Mammary microvascular endothelial cell (primary cell): ENCODE measurements at places on chromosomes 7 and 10. TPM values are rescaled to one million over a fixed set of nuclear protein-coding genes. Genes with fewer than 3 reads are reported as not detected.

The NEURL1 gene
- 0.10 and 0.87 TPM in 2 replicates for total RNA-seq

The WNT8B gene
- total RNA-seq, result not detected in 2 replicates

The PTPN12 gene
- total RNA-seq, result 31.8 and 37.0 TPM in 2 replicates

The TCAF2 gene
- 16.5 and 19.4 TPM in 2 replicates for total RNA-seq

The PNLIP gene
- not detected in 2 replicates for total RNA-seq

The PRR15 gene
- total RNA-seq, result 0.30 TPM in 1 of 2 replicates, not detected in the other

The SFTPA2 gene
- not detected in 2 replicates for total RNA-seq

The AP4M1 gene
- 16.1 and 18.5 TPM in 2 replicates for total RNA-seq

The CFTR gene
- 1.7 TPM in 1 of 2 replicates, not detected in the other for total RNA-seq

The POLR3A gene
- 16.8 and 17.5 TPM in 2 replicates for total RNA-seq

The PRSS37 gene
- not detected in 2 replicates for total RNA-seq

The TUBAL3 gene
- total RNA-seq, result 0.07 and 0.20 TPM in 2 replicates

The MAT1A gene
- total RNA-seq, result not detected in 2 replicates

The SLC18A3 gene
- not detected in 2 replicates for total RNA-seq

The OR9A2 gene
- total RNA-seq, result not detected in 2 replicates

The LHFPL3 gene
- not detected in 2 replicates for total RNA-seq

The FFAR4 gene
- total RNA-seq, result not detected in 2 replicates

The CACNB2 gene
- not detected in 2 replicates for total RNA-seq

The PLPP4 gene
- not detected in 2 replicates for total RNA-seq

The EXOC6 gene
- 55.8 and 59.2 TPM in 2 replicates for total RNA-seq

The EGR2 gene
- not detected in 2 replicates for total RNA-seq

The FGFR2 gene
- total RNA-seq, result 0.10 and 0.13 TPM in 2 replicates

The FERD3L gene
- total RNA-seq, result not detected in 2 replicates

The STEAP1B gene
- total RNA-seq, result 47.8 and 49.8 TPM in 2 replicates

The ABHD11 gene
- total RNA-seq, result 17.5 and 21.1 TPM in 2 replicates

The POU6F2 gene
- not detected in 2 replicates for total RNA-seq

The ZNF853 gene
- 0.07 and 0.10 TPM in 2 replicates for total RNA-seq

The FAM241B gene
- 0.30 and 0.73 TPM in 2 replicates for total RNA-seq

The VENTX gene
- total RNA-seq, result not detected in 2 replicates

The ELAPOR2 gene
- total RNA-seq, result 39.5 and 44.4 TPM in 2 replicates

The DIP2C gene
- 4.9 and 6.2 TPM in 2 replicates for total RNA-seq

The STOX1 gene
- total RNA-seq, result 0.59 TPM in 1 of 2 replicates, not detected in the other

The MMD2 gene
- total RNA-seq, result not detected in 2 replicates

The RPS24 gene
- 2,484 and 2,710 TPM in 2 replicates for total RNA-seq

The DKK1 gene
- total RNA-seq, result 148 and 166 TPM in 2 replicates

The DGKI gene
- 0.20 and 1.2 TPM in 2 replicates for total RNA-seq

The LARP4B gene
- 33.8 and 40.6 TPM in 2 replicates for total RNA-seq

The HHEX gene
- 42.2 and 53.2 TPM in 2 replicates for total RNA-seq

The SKAP2 gene
- 31.1 and 40.2 TPM in 2 replicates for total RNA-seq

The ERVW-1 gene
- total RNA-seq, result not detected in 2 replicates

The ETV1 gene
- total RNA-seq, result 6.5 and 8.2 TPM in 2 replicates

The NPFFR1 gene
- total RNA-seq, result not detected in 2 replicates

The LRRTM3 gene
- not detected in 2 replicates for total RNA-seq

The KAZALD1 gene
- 0.20 and 0.40 TPM in 2 replicates for total RNA-seq

The COX19 gene
- total RNA-seq, result 4.3 and 8.8 TPM in 2 replicates

The RTKN2 gene
- total RNA-seq, result 0.27 and 0.44 TPM in 2 replicates

The FAM25A gene
- total RNA-seq, result not detected in 2 replicates

The SRRM3 gene
- total RNA-seq, result 0.10 and 0.93 TPM in 2 replicates

The MRPS16 gene
- 58.8 and 64.5 TPM in 2 replicates for total RNA-seq

The UNCX gene
- total RNA-seq, result not detected in 2 replicates

The WDR86 gene
- not detected in 2 replicates for total RNA-seq

The AGBL3 gene
- total RNA-seq, result 2.1 and 2.8 TPM in 2 replicates

The MYL7 gene
- not detected in 2 replicates for total RNA-seq

The C10orf67 gene
- total RNA-seq, result not detected in 2 replicates
